Effector CD4-positive, alpha-beta T cell (primary cell): ENCODE measurements at places on chromosomes 3 and 15.

DNA sequence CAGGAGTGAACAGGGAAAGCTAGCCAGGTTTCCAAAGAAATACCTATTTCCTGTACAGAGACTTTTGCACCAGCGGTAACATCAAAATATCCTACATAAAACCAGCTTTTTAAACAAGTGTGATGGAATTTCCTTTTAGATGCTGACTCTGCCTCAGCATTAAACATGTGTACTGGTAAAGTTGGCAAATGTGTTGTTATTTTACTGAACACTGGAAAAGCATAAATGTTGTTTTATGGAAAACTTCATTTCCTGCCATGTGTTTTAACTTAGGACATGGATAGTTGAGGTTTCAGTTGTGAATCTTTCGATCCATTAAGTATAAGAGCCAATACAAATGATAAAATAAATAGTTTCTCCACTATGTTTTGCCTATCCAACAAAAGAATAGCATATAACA lies 15.7 kb downstream of the OXNAD1 start:
- DNase-seq: no peak

DNA sequence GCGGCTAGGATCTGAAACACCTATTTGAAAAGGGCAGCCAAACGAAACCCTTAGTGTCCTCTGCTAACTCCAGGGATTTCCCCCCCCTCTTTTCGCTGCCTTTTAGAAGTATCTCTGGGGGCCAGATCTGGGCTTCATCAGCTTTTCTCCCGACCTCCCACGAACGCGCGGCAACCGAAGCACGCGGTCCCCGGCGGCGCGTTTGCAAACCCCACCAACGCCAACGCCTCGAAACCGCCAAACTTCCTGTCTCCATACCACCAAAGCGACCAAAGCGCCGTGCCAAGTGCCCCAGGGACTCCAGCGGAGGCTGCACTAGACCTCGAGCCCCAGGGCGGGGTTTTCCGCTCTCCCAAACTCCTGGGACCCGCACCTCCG lies 155.8 kb upstream of the FRMD4B start:
- DNase-seq: no peak

DNA sequence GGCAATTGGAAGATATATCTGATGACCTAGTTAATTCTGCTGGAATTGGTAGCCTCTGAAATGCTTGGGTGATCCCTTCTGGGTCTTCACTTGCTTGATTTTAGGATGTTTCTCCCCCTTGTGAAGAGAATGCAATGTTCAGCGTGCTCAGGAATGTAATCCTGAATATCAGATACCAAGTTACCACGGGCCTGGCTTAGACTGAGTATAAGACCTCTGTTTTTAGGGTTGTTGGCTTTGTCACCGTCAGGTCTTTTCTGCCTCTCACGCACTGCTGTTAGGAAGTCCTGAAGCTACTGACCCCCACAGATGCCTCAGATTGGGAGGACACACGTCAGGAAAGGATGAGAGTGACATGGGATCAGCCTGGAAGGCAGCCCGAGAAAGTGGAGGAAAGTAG lies 198.5 kb downstream of the CDIN1 start:
- no peak for DNase-seq

- no peak for DNase-seq
Observed at GRCh38 chr3:175535351-175535750, 676.2 kb downstream of the NAALADL2 start.

DNA sequence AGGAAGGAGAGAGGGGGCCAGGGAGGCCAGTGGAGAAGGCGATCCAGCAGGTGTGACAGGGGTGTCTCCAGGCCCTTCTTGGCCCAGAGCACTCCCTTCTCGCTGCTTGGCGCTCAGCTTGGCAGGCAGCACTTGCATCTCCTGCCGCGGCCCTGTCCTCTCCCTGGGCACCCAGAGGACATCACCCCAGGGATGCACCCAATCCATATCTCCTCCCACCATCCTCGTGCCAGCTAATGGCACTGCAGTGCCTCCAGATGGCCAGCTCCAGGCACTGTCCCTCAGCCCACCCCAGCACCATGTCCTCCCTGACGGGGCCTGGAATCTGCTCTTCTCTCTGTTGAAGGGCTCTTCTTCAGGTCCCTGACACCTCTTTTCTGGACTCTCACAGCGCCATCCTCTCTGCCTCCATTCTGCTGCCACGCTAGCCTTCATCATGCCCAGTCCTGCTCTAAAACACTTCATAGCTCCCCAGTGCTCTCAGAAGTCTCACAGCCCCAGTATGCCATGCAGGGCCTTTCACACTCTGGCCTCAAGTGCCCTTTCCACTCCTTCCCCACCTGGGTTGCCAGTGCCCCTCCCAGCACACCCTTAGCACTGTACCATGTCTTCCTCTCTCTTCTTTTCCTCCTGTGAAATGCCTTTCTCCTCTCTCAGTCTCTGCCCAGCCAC lies 106.8 kb upstream of the SLC6A11 start:
- no peak for DNase-seq

- DNase-seq: no peak
Observed at GRCh38 chr15:23074684-23075083, 35.3 kb upstream of the TUBGCP5 start.

DNA sequence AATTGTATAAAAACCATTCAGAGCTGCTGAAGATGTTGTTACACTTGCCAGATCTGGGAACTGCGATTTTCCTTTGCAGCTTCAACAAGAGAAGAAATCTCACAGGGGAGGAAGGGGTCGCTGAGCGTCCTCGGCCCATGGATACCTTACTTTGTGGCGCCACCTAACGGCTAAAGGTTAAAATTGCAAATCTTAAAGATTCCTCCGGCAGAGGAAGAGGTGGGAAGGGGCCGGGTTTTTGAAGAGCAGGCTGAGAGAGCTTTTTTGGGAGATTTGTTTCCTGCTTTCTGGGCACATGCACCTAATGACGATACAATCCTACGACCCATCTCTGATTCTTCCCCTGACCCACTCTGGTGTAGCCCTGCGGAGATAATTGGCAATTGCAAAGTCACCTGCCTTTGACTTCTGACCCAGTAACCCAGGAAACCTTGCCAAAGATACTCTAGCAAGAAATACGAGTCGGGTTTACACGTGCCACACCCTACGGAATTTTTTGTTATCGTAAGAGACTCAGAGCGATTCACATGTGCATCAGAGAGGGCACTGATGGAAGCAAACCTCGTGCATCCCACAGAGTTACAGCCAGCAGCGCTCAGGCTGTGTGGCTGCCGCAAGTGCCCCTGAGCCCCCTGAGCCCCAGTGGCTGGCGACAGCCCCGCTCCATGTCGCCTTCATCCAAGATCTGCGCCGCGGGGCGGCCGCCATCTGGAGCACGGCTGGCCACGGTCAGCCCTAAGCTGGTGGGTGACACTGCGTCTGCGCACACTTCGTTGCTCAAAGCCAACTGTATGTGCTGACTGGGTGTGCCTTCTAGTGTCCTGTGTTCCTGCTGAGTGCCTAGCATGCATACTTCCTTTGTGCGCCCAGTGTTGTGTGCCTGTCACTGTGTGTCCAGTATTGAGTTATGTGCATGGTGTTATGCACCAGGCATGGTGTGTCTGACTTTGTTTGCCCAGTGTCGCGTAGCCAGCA lies 55.2 kb upstream of the CHRNA7 start:
- DNase-seq: no peak

- DNase-seq: no peak
Observed at GRCh38 chr15:57235186-57235585, 141.1 kb upstream of the CGNL1 start.

DNA sequence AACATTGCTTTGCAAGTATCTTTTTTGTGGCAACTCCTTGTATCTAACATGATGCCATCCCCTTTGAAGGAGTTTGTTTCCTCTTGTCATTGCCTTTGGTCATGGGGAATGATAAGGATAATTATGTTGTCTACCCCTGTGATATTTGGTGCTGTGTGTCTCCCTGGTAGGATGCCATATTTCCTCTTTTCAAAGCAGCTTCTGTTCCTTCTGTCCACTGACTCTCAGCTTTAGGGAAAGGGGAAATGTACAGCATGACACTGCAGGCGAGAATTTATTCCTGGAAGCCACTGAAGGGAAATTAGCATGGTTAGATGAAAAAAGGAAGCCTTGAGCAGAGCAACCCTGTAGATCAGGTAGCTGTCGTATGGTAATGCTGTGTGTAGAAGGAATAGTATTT lies 576.7 kb downstream of the CADM2 start:
- no peak for DNase-seq

- DNase-seq: no peak
Observed at GRCh38 chr3:48966876-48967361, 23.1 kb upstream of the P4HTM start.

- DNase-seq: no peak
Observed at GRCh38 chr3:139534992-139535879, 4.3 kb downstream of the RBP1 start.

GRCh38 chr15:65405791-65406423 lies 16.8 kb downstream of the IGDCC4 start:
- DNase-seq: no peak

- DNase-seq: no peak
Observed at GRCh38 chr15:92277776-92278175, 115.9 kb upstream of the ST8SIA2 start.

DNA sequence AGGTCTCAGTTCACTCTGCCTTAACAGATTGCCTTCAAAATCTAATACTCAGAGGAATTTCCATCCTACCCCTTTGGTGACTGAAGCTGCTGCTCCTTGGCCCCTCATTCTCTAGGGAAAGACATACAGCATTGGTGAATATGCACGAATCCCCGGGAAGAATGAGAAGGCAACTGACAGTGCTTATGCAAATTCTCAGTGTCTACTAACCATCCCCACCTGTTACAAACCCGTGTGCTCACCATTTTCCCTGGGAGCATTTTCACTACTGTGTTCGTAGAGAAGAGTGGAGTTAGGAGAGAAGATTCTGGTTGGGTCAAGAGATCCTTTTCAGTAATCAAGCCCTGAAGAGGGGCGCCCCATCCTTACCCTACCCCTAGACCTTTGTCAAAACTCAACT lies 37.7 kb downstream of the SYNM start:
- DNase-seq: no peak

DNA sequence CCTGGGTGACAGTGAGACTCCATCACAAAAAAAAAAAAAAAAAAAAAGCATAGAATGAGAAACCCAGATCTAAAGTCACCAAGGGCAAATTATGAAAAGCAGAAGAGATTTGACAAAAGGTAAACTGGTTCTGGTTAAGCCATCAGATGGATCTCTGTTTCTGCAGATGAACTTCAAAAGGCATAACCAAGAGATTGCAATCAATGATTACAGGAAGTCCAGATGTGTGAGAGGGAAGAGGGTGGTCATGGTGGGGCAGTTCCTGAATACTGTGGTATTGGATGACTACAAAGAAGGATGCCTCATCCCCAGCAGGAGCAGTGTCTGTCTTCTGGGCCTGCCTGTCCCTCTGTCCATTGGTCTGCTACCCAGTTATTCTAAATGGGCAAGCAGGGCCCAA lies 3.8 kb downstream of the P4HTM start:
- DNase-seq: no peak

DNA sequence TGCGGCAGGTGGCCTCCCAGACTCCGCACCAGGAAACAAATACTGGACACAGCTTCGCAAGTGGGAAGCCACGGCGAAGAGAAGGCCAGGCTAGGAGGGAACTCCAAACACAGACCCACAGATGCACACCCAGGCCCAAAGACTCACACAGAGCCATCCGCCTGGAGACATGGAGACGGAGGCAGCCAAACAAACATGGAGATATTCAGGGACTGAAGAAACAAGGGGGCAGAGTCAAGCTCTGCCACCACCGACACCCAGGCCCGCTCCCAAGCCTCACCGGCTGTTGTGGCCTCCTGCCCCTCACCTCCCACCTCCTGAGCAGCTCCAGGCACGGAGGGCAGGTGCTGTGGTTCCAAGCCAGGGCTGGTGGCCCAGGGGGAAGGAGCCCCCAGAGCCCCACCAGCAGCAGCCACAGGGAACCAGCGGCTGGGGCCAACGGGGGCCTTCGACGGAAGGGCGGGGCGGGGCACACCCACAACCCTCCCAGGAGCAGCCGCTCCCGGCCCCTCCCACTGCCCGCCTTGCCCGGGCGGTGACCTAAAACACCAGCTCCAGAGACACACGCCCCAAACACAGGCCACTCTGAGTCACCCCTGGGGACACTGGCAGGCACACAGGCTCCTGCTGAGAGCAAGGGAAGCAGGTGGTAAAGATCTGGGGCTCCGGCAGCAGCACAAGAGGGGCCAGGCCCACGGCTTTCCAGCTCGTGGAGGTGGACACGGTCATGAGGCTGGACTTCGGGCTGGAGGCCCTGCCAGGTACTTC lies 31.9 kb downstream of the TNK2 start:
- no peak for DNase-seq

- DNase-seq: no peak
Observed at GRCh38 chr3:57783186-57784088, 27.3 kb downstream of the SLMAP start.

DNA sequence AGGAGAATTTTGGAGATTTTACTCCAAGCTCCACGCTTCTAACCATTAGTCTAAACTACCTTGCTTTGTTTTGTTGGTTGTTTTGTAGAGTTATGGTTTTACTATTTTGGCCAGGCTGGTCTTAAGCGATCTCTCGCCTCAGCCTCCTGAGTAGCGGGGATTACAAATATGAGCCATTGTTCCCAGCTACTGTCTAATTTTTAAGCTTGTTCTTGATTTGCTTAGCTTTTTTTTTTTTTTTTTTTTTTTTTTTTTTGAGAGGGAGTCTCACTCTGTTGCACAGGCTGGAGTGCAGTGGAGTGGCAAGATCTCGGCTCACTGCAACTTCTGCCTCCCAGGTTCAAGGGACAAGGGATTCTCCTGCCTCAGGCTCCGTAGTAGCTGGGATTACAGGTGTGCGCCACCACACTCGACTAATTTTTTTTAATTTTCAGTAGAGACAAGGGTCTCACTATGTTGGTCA lies 28.5 kb downstream of the EFCAB12 start:
- no peak for DNase-seq

DNA sequence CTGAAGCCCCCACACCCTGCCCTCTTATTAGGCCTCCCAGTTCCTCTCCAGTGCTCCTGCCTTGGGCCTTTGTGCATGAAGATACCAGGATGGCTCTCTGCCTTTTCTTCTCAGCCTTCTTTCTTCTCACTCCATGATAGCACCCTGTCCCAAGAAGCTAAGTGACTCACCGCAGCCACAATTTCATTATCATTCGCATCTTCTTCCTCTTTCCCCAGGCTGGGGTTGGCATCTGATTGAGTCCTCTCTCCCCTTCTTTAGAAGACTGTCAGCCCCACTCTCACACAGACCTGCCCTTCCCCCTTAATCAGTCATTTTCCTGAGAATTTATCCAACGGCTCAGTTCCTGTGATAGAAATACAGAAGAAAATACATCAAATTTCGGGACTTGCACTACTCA lies 102.0 kb downstream of the STAC start:
- no peak for DNase-seq

DNA sequence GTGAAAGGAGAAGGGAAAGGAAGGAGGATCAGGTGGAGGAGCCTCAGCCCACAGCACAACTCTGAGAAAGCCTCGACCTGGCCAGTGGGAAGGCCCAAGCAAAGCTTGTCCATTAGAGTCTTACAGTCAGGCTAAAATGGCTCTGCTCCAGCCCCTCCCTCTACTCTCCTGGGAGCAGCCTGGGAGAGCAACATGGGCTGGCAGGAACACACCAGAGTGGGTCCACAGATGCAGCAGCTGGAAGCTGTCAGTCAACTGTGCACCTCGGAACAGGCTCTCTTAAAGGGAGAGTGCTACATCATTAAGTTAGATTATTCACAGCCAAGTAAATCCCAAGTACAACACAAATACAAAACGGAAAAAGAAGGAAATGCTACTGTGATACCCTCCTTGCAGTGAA lies 98.0 kb upstream of the LIMD1 start:
- no peak for DNase-seq

GRCh38 chr3:58120075-58120812 lies 90.5 kb downstream of the DNASE1L3 start:
- no peak for DNase-seq
